ENCODE measurements at places on chromosomes 4 and X.
A peak's percentile ranks its signal among the peaks of the same experiment; 100 is the strongest.

GRCh38 chrX:46836701-46837557, at the start of gene RP2:
Gene RP2, plus strand, starts transcription at chrX:46837043. Its CDS starts 58 bp downstream, at chrX:46837101.
- DNase-seq: peak; percentile 90

- DNase-seq: no peak
These were observed 353.2 kb downstream of the PDHA2 start for GRCh38 chr4:96193061-96193460.

- no peak for DNase-seq
These were observed 5.2 kb downstream of the HS3ST1 start for GRCh38 chr4:11423465-11423864.

DNA sequence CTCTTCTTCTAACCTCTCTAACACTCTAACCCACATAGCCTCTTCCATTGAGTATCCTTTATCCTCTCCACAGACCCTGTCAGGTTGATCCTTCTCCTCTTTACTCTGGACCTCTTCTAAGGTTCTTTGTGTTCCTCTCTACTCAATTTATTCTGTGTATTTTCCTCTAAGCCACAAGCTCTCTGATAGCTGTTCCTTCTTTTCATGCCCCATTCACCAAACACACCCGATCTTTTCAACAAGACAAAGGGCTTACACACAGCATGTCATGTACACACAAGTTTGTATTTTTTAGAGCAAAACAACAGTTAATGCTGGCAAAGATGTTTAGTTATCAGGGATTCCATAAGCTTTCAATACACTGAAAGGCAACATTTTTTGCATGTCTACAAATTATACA, 1.9 kb downstream of the SPIN2B start:
- no peak for DNase-seq

DNA sequence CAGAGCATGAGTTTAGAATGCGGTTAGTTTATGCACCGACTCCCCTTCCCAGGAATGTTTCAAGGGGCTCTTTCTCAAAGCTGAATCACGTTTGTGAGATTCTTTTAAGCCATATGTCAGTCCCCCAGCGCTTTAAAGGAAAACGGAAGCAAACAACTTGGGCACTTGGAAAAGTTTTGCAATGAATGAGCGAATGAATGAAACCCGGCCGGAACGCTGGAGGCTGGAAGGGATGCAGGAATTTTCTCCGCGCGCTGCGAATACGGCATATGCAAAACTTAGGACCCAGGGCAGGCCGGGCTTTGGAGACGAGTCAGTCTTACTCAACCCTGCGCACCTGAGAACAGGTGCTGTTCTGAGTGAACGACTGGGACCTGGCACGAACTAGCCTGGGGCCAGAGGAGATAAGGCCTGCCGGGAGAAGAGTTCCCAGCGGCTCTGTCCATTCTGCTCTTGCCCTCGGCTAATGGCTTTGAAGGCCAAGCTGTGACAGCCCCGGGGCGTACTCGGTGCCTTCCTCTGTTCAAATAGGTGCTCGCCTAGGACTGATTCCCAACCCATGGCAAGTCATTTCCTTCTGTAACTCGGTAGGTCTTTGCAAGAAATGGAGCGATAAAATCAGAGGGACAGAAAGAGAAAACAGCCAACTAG, 743 bp upstream of the NRK start:
- DNase-seq: no peak

DNA sequence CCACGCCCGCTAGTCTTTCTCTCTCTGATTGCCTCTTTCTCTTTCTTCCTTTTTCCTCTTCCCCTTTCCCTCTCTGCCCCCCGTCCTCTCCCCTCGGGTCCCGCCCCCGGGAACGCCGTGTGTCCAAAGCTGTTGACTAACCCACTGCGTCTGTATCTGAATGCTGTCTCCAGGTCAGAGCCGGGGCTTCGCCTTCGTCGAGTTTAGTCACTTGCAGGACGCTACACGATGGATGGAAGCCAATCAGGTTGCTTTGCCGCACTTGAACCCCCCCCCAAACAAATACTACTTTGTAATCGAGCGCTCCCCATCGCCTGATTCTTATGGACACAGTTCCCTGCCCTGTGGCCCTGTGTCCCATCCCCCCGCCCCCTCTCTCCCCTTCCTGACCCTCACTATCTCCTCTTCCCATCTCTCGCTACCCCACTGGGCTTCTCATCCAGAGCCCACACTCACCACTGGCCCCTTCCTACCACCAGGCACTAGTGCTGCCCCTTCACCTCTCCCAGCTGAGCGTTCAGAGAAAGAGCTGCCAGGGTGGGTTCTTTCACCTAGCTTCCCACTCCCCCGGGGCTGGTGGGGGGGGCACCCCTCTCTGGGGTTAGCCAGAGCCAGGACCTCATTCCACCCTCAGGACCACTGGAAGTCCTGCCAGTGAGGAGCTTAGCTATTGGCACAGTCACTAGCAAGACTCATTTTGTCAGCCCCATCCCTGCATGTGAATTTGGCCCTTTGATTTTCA, 18.6 kb upstream of the UBA1 start:
- no peak for DNase-seq

- no peak for DNase-seq
These were observed 5.3 kb upstream of the GPR78 start for GRCh38 chr4:8574796-8575370.
